ENCODE measurements at places on chromosomes 7 and 10.

DNA sequence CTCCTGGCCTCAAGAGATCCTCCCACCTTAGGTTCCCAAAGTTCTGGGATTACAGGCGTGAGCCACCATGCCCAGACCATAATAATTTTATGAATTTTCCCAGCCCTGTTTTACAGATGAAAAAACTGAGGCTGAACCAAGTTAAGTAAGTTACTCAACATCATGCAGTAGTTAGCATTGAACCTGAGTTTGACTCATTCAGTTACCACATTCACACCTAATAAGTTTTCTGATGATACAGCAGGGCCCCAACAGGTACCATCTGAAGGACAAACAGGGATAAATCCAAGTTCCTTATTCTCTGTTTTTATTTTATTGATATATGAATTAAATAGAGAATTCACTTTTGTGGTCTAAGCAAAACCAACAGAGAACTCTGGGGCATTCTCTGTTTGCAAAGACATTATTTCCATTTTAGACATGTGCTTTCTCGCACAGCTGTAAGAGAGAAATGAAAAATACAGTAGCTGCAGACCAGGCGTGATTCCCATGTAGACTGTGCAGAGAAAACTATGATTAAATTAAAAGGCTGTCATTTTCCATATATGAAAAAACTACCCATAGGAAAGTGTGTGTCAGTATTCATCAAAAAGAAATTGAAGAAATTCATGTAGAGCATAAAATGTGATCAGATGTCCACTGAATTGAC lies 26.6 kb downstream of the APBB1IP start:
- DNase-seq: no peak

DNA sequence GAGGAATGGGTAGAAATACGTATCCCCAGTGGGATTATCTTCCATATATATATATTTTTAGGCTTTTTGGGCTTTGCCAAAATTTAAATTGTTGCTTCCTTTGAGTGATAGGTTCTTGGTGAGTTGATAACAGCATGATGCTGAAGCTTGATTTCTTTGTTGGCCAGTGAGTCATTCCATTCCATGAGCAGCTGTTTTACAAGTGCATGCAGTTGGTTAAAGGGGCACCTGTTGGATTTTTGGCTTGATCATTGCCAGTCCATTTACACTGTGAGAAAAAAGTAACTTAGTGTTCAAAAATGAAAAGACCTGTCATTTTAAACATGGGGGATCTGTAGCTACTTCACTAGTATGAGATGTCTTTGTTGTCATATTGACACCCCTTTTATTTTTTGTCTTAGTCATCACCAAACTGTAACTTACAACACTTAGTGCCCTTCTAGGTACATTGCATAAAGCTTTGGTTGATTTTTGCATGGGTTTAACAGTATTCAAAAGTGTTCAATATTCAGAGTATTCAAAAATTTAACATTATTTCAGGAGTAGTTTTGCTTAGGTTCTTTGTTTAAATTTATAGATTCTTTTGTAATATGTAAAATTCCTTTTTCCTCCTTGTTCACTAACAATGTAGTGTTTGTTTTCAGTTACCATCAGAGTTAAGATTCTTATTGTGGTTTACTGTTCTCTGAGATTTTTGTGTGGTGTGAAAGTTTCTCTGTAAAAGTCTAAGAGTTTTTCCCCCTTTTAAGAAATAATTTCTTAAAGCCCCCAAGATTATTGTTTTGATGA lies 8.8 kb downstream of the AKAP9 start:
- no peak for DNase-seq

- peak; percentile 52 for DNase-seq
Observed at GRCh38 chr7:36598054-36598674, 126.1 kb downstream of the AOAH start.

DNA sequence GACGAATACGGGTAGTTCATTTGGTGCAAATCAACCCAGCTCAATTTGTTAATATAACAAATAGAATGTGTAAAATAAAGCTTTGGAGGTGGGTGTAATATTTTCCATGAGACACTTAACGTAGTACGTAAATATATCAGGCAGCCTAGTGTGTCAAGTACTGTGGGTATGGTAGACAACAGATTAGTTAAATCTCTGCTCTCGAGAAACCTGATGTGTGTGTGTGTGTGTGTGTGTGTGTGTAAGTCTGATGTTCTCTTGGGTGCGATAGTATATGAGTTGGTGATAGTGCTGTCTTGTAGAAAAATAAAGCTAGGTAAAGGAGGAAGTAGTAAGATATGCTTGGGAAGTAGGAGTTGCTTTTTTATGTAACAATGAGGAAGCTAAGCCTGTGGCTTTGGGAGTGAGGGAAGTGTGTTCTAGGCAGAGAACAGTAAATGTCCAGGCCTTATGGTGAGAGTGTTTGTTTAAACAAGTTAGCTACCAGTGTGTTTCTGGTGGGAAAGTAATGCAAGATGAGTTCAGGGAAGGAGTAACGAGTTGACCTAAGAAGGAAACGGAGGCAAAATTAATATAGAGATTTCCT lies 26.1 kb downstream of the WAC start:
- no peak for DNase-seq

DNA sequence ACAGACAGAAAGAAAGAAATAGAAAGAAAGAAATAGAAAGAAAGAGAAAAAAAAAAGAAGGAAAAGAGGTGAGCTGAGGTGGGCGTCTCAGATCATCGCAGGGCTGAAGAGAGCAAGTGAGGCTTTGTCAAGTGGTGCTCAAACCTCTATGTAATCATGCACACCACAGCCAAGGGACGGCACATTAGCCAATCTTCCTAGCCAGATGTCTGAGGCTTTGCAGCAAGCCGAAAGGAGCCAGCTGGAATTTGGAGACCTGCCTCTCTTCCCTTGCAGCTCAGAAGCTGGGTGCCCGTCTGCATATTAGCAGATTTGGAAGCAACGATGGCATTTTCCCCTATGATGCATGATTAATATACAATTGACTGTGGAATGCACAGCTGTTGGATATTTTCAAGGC lies 52.5 kb downstream of the ADRA2A start:
- peak; percentile 24 for DNase-seq

DNA sequence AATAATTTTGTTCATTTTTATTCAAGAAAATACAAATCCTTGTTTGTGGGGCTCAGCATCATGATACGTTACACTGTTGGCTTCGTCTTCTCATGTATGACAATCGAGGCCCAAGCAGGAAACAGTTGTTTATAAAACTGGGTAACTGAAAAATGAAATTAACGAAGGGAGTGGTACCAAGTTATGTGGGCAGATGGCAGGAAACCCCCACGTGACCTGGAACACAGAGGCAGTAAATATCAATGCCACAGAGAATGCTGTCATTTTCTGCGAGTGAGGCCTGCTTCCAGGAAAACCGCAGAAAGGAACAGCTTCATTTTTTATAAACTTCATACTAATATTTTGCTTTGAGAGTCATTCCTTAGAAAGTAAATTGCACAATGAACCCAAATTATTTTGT lies 201.0 kb upstream of the ADARB2 start:
- DNase-seq: no peak

DNA sequence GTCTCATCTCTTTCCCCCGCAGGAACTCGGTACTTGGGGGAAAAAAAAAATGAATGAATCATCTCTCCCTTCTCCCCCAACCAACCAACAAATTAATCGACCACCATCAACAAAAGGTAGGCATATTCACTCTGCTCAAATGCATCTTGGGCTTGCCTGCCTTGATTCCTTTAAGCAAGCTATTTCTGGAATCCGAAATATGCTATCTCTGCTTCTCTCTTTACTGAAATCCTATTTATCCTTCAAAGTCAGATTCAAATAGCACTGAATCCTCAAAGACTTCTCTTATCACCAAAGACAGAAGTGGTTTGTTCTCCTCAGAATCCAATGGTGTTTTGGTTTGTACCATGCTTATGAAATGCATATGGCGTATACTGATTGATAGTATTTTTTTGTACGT lies 49.6 kb upstream of the TPK1 start:
- DNase-seq: no peak

DNA sequence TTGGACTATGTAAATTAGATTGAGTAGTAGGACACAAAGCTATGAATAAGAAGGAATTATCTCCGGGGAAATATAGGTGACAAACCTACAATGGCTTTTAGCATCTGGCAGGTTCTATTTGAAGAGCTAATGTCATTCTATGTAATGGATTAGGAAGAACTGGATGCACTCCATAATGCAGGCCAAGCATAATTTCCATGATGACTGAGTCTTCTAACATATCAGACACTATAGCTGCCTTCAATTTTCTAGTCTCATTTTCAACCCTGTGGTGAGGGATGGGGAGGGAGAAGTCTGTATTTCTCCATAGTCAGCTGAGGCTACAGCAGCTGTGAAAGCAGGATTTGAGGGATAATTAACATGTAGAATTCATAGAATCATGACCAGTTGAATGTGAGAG lies 390.4 kb upstream of the LRRTM3 start:
- DNase-seq: no peak

DNA sequence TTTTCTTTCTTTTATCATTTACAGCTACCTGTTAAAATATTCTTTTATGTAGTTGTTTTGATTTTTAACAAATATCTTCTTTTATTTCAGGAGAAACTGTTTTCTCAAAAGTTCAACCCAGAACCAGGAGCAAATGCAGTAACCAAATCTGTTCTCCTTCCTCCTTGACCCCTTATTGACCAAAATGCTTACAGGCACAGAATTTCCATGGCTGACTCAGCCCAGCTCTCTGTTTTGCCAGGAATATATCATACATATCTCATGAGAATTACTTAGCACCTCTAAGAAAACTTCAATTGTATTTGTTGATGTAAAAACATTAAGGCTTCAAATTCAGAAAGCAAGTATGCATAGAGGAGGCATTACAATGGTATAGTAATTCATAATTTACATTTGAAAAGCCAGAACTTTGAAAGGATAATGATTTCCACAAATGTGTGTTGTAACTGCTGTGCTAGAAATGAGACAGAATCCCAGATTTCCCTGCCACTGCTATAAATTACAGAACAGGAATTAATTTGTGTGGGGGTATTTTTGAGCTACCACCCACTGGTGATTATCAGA lies 2.2 kb downstream of the GSAP start:
- DNase-seq: no peak

DNA sequence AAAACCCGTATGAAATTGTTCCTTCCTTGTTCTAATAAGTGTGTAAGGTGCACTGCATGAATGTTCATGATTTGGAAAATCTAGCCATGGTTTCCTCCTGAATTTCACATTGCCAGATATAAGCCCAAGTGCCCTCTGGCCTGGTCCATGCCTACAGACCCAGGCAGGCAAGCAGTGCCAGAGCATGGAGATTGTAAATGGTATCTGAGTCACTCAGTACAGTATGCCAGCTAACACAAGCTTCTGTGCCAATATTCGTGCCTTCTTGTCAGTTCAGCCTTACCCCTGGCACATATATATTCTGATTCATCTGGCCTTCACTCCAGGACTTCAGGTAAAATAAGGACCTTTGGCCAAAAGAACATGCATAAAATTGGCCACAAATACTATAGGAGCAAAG lies 38.4 kb upstream of the PDE1C start:
- DNase-seq: no peak

- no peak for DNase-seq
Observed at GRCh38 chr7:42026622-42027197, 210.3 kb downstream of the GLI3 start.

GRCh38 chr7:51027935-51028830 lies 245.5 kb upstream of the GRB10 start:
- peak; percentile 45 for DNase-seq

GRCh38 chr10:113441220-113441619 lies 111.6 kb upstream of the HABP2 start:
- no peak for DNase-seq

- DNase-seq: peak; percentile 4
Observed at GRCh38 chr10:78687626-78688025, 381.1 kb upstream of the ZMIZ1 start.

DNA sequence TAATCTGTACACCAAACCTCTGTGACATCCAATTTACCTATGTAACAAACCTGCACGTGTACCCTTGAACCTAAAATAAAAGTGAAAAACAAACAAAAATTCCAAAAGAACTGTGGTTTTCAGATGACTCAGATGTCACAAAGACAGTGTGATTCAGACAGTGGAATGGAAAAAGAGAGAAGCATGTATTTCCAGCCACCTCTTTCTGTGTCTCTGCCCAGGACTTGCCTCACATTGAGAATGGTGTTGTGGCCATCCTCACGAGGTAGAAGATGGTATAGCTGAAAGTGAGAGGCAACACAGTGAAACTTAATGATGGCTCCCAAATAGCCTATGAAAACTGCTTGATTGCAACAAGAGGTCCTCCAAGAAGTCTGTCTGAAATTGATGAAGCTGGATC lies 78.0 kb downstream of the ARL5B start:
- DNase-seq: no peak

DNA sequence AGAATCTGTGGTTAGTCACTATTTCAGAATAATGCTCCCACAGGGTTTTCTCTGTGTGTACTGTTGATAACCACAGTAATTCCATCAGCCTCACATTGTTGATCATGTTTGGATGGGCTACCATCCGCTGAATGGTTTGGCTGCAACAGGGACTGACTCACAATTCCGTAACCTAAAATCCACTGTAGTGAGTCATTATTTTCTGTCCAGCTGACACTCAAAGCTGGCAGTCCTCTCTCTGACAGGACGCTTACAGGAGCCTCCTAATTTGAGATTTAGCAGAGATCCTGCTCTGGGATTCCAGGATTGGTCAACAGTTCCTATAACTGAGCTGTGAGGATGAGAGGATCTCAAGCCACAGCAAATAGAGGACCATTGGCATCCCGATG lies 32.7 kb downstream of the VWA2 start:
- peak; percentile 89 for DNase-seq

- no peak for DNase-seq
Observed at GRCh38 chr10:86876748-86877147, 80.7 kb downstream of the MMRN2 start.

DNA sequence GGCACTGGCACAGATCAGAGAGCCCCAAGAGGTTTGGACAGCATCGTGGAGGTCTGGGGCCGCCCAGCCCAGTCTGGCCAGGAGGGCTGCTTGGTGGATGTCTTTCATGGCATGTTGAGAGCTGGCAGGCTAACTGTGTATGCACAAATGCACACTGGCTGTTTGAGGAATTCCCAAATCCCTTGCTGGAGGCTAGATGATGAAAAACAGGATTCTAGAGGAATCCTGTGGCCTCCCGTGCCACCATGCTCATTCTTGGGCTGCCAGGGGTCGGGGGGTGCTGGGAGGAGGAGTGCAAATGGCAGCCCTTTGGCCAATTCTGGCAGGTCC lies 26.5 kb downstream of the LEP start:
- no peak for DNase-seq

GRCh38 chr10:101818872-101819633 lies 809 bp upstream of the OGA start:
- DNase-seq: no peak

- DNase-seq: no peak
Observed at GRCh38 chr7:33591490-33591889, 313.8 kb upstream of the BMPER start.

GRCh38 chr7:117047496-117047895 lies 94.2 kb downstream of the ST7 start:
- DNase-seq: no peak

DNA sequence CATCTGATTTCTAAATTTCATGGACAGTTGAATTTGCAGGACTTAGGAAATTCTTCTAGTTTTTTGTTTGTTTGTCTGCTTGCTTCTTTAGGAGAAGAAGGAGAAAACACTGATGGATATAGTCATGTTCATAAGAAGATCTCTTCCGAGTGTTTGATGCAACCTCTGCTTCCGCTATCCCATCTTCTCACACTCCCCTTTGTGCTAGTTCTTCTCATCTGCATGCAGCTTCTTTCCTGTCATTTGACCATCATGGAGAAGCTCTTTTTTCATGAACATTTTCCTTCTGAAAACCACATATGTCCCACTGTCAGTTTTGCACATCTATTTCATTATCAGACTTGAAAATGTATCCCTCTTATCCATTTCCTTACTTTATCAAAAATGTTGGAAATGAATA lies 346.9 kb upstream of the PRKCQ start:
- no peak for DNase-seq
